CD4-positive, alpha-beta T cell treated with Interleukin-1 beta for 1 hour (primary cell): ENCODE measurements at places on chromosomes 16 and 17.

DNA sequence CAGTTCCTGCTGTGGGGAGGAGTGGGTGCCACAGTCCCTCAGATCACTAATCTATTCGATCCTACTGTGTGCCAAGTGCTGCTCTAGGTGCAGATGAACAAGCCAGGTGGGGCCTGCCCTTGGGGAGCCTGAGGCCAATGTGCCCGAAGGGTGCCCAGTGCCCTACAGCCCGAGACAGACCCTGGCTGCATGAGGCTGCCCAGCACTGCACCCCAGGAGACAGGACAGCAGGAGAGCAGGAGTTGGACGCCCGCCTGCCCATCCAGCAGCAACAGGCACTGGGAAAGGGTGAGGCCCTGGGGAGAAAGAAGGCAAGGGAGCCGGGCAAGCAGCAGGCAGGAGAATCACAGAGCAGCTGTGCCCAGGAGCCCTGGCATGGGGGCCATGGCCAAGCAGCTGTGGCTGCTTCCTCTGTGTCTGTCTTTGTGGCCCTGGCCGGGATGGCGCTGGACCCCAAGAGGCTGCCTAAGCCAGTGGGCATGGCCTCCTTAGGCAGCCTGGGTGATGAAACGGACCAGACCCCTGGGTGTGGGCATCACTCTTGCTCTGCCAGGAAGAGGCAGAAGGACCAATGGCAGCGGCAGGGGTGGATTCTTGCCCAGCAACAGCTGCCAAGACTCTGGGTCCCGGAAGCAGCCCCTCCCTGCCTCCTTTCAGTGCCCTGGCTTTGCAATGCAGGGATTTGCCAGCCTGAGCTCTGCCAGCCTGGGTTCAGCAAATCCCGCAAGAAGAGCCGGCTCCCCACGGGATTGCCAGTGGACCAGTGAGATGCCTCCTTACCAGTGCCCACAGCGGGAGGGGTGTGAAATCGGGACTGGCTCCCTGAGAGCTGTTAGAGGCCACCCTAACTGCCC lies 179.6 kb upstream of the TNRC6C start:
- DNase-seq = no peak

DNA sequence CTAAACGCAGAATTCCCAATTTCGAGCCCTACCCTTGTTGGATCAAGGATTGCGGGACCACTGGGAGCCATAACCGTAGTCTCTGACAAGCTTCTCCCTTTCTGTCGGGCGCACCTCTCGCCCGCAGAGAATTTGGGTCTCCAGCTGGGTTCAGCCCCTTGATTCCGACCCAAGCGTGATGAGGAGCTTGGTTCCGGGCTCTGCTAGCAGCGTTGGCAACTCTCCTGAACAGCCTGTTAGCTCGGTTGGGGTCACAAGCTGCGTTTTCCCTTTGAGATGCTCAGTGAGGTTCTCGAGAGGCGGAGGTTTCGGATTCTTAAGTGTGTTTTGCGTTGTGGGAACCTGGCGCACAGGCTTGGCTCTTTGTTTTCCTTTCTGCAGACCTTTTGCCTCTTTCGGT lies 655 bp downstream of the ATXN1L start:
- no peak for DNase-seq

GRCh38 chr17:57982452-57983170 lies 5.4 kb downstream of the VEZF1 start:
- DNase-seq = no peak

- DNase-seq = no peak
Measured at GRCh38 chr16:56268799-56269198, 77.5 kb downstream of the GNAO1 start.

DNA sequence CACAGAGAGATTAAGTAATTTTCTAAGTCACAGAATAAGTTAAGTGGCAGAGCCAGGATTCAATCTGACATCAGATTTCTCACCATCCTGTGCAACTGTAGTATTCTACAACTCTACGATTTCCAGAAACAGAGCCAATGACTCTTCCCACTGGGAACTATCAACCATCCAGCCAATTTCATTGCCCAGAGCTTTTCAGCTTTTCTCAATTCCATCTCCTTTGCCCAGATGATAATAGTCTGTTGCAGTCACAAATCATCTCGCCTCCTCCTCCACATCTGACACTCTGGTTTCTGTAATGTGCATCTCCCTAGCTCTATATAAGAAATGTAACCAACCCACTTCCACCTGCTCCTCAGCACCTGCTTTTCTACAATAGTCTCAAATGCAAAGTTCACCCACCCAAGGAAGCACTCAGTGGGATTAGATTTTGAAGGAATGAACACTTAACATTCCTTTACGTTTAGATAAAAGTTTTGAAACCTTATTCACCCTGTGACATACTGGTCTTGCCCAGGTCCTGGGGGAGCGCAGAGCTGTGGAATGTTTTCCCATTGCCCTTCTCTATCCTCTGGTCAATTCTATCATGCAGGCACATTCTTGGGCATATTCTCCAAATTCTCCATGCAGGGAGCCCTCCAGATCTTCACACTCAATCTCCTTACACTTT lies 167.8 kb upstream of the ASIC2 start:
- no peak for DNase-seq

DNA sequence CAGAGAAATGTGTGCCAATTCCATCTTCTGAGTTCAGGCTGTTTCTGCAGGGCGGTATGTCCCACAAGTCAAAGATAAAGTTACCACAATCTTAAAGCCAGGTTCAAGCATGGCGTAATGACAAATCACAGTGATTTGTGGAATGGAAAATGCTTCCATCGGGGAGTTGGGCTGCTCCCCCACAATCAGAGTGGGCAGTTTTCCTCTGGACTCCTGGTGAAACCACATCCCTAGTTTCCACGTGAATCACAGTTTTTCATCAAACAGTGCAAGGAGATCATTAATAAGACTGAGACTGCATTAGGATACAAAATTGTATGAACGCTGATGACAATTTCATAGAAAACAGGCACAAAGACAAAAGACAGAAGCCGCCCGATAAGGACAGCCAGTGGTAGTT lies 3.6 kb downstream of the LITAF start:
- DNase-seq = no peak

DNA sequence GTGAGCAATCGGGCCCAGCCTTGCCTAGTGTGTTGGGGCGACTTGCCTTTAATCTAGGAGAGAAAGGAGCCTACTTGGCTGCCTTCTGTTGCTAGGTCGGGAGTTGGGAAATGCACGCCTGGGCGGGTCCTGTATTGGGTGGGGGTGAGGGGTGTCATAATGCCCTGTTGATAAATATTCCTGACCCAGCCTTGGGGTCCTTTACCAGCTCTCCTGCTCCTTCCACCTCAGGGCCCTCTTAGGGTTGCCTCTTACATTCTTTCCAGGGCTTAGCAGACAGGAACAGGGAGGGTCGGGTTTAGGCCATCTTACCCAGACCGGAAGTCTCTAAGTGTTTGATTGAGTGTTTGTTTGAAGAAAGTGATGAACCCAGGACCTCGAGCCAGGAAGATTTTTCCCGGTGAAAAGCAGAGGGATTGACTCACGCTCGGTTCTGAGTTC lies 112.9 kb downstream of the SEC14L1 start:
- DNase-seq = no peak

DNA sequence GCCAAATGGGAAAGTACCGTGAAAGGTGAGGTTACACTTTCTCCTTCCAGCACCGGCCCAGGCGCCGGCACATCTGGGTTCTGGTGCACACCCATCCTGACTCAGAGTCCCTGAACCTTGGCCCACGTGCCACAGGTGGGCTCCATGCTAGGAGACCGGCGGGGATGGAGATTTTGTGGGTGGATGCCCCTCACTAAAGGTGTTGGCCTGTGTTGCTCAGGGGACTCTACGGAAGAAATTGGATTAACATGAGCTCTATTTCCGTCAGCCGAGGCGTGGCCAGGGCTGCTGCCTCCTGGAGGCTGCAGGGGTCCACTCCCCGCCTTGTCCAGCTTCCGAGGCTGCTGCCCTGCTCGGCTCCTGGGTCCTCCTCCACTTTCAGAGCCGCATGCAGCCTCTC lies 30.8 kb downstream of the FBXO31 start:
- DNase-seq = no peak

GRCh38 chr16:67114793-67115192 lies 5.1 kb downstream of the PHAF1 start:
- DNase-seq = no peak

GRCh38 chr16:11688520-11688886 lies 20.2 kb downstream of the SNN start:
- DNase-seq = no peak

DNA sequence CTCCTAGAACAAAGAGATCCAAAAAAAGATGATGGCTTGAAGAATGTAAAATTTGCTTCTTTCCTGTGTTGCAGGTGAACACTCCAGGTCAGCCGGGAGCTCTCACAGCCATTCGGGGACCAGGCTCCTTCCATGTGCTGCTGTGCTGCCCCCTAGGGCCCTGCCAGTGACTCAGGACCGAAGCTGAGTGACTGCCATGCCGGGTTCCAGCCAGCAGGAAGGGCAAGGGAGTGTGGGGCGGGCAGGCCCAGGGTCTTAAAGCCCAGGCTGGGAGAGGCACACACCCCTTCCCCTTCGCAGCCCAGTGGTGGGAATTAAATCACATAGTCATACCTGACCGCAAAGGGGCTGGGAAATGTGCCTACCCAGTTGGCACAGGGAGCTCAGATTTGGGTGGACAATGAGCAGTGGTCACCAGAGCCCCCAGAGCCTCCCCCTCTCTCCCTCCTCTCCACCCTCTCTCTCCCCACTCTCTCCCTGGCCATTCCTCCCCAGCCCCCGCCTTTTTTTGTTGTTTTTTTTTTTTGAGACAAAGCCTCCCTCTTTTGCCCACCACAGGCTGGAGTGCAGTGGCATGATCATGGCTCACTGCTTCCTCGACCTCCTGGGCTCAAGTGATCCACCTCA lies 11.5 kb downstream of the EPOP start:
- peak; percentile 28 for DNase-seq

DNA sequence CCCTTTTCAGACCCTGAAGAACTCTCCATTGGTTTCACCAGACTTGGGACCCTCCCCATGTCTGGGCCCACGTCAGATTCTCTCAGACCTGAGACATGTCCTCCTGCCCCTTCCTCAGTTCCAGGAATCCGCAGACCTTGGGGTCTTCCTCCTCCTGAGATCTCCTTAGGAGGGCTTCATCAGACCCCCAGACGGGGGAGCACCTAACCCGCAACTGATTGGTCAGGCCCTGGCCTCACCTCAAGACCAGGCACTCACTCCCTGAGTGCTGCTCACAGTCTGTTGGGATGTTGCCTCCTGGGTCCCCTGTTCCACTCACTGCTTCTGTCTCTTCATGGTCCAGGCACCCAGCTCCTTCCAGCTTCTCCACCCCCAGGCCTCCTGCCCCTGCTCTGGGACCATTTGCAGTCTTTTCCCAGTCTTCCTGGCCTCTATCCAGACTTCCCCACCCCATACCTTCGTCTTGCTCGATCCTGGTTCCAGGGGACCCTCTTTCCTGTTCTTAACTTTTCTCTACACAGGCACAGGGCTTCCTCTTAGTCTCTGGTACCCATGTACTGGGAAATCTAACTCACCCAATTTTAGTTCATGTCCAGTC lies 1.2 kb downstream of the GID4 start:
- no peak for DNase-seq

GRCh38 chr17:80323982-80324381 lies 63.3 kb downstream of the RNF213 start:
- DNase-seq = no peak
